ENCODE measurements at places on chromosomes 2 and 18. TPM values are rescaled to one million over a fixed set of nuclear protein-coding genes. Genes with fewer than 3 reads are reported as not detected.

Gene IL1R2
- not detected for total RNA-seq

Gene BOLL
- total RNA-seq, result not detected

Gene MAP3K19
- total RNA-seq, result 1.7 TPM

Gene RNF152
- total RNA-seq, result 60.7 TPM

Gene GKN2
- total RNA-seq, result 0.25 TPM

Gene ERBB4
- total RNA-seq, result 99.1 TPM

Gene ACADL
- total RNA-seq, result 4.7 TPM

Gene CDH2
- total RNA-seq, result 150 TPM

Gene CIB4
- not detected for total RNA-seq

Gene MYO5B
- total RNA-seq, result 12.0 TPM

Gene OSGEPL1
- total RNA-seq, result 13.3 TPM

Gene ITGB6
- not detected for total RNA-seq

Gene OSR1
- total RNA-seq, result 1.7 TPM

Gene MARCO
- total RNA-seq, result 0.25 TPM

Gene INHA
- not detected for total RNA-seq

Gene C18orf32
- total RNA-seq, result 34.9 TPM

Gene SCN2A
- total RNA-seq, result 160 TPM

All from temporal lobe (tissue), 4 donors.